Putamen (tissue), 1 donor: ENCODE measurements at places on chromosomes 1 and 21.

GRCh38 chr1:54542962-54543539 lies 5.0 kb upstream of the ACOT11 start:
- DNase-seq, result no peak

GRCh38 chr1:39925721-39926342 lies 24.1 kb upstream of the MYCL start:
- DNase-seq, result no peak

DNA sequence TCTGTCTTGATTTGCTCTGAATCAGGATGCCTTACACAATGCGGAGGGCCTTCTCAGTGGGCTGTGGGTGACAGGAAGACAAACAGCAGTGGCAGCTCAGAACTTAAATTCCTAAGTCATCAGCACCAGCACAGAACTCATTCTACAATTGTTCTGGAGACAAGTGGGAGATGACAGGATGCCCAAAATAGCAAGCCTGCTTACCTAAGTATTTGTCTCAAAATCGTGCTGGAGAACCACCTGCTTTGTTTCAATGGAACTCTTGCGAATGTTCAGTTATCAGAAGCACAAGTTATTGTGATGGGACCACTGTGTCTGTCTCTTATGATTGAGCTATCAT lies 76.1 kb downstream of the VCAM1 start:
- no peak for DNase-seq

DNA sequence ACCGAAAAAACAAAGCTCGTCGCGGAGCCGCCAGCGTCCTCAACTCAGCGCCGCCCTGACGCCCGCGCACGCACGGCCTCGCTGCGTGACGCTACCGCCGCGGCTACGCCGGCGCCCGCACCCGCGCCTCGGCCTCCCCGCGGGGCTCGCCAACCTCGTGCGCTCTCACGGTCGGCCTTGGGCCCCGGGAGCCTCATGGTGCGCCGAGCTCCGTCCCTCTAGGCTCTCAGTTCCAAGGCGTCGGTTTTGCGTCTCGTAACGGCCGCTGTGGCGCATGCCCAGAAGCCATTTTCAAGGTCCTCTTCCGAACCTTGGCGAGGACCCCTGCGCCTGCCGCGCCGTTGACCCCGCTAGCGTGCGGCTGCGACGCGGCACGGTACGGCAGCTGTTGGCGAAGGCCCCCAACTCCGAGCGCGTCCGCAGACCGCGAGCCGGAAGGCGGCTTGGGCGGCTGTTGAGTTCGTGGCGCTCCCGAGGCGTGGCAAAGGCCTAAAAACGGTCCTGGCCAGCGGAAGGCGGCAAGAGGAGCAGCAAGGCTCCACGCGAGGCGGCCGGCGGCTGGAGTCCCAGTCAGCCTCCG lies at the start of gene HENMT1:
HENMT1 (minus strand) TSS at position 64 of the 580 bp plus-strand sequence. CDS start 1,209 bp downstream, outside the sequence.
- peak; percentile 66 for DNase-seq

- DNase-seq, result no peak
Measured at GRCh38 chr1:43048601-43049011, 89.9 kb upstream of the SLC2A1 start.

- DNase-seq, result peak; percentile 58
Measured at GRCh38 chr1:48495166-48495565, 23.2 kb upstream of the SPATA6 start.

DNA sequence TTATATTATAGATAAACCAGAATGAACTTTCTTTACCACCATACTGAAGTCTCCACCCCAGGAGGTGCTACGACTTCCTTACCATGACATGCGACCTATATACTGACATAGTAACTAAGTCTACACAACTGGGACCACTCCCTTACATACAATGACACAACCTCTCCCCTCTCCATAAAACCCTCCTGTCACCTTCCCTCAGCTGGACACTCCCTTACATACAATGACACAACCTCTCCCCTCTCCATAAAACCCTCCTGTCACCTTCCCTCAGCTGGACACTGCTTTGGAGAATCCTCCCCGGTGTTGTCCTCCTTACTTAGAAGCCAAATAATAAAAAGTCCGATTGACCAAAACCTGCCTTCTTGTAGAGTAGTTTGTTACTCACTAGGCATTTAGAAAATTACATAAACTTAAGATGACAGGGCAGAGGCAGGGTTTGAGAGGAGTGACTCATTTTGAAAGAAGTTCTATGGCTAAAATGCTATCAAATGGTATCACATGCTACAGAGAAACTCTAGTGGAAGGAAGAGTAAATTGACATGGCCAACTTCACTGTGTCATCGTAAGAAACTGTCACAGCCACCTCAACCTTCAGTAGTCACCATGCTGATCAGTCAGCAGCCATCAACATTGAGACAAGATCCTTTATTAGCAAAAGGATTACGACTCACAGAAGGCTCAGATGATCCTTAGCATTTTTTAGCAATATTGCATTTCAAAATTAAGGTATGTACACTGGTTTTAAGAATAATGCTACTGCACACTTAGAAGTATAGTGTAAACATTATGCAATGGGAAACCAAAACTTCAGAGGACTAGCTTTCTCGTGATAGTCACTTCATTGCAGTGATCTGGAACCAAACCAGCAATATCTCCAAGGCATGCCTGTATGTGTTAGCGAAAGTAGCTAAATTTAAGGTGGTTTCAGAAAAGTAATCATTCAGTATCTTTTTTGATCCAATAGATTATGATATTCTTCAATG lies 56.4 kb downstream of the AHCTF1 start:
- no peak for DNase-seq

GRCh38 chr21:40967771-40968170 lies 120.8 kb upstream of the DSCAM start:
- no peak for DNase-seq

- DNase-seq, result no peak
Measured at GRCh38 chr1:214464445-214465287, 86.7 kb downstream of the PTPN14 start.

DNA sequence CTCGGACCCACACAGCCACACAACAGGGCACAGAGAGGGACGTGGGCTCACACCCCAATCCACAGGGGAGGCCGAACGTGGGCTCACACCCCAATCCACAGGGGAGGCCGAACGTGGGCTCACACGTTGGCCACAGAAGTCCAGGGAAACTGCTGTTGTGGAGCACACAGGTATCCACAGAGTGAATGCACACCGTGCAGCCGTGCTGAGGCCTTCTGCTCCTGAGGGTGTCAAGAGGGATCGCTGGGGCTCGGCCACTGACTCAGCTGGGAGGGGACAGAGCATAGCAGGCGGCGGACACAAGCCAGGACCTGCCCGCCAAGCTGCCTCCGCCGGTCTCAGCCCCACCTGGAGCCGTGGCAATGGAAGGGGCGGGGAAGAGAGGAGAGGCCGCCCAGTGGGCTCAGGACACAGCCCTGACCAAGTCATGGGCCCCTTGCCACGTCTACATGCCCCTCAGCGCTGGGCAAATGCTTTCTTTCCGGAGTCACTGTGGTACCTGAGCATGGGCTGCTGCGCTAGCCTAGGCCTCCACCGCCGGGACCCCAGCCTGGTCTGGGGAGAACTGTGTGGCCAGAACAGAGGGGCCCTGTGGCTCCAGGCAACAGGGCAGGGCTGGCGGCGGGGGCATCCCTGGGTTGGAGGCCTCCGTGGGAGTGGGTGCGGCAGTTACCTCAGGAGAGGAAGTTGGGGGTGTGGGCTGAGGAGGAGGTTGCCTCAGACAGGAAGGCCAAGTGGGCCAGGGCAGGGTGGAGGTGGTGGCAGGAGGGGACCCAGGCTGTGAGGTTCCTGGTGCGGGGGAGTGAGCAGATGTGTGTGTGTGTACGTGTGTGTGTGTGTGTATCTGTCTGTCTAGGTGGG lies 1.2 kb downstream of the SYTL1 start:
- no peak for DNase-seq

DNA sequence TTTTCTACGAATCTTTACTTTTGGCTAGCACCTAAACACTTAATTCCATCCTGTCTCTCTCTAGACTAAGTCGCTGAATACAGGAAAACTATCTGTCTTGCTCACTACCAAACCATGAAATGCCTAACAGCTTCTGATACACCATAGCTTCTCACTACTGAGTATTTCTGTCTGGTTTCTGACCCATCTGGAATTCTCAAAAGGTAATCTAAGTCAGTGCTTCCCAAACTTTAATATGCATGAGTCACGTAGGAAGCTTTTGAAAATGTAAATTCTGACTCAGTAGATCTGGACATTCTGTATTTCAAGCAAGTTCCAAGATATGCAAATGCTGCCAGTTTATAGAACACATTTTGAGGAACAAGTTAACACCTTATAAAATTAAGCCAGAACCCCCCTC lies 9.2 kb upstream of the OVGP1 start:
- no peak for DNase-seq

GRCh38 chr1:150161747-150162581 lies 12.2 kb downstream of the PLEKHO1 start:
- no peak for DNase-seq

DNA sequence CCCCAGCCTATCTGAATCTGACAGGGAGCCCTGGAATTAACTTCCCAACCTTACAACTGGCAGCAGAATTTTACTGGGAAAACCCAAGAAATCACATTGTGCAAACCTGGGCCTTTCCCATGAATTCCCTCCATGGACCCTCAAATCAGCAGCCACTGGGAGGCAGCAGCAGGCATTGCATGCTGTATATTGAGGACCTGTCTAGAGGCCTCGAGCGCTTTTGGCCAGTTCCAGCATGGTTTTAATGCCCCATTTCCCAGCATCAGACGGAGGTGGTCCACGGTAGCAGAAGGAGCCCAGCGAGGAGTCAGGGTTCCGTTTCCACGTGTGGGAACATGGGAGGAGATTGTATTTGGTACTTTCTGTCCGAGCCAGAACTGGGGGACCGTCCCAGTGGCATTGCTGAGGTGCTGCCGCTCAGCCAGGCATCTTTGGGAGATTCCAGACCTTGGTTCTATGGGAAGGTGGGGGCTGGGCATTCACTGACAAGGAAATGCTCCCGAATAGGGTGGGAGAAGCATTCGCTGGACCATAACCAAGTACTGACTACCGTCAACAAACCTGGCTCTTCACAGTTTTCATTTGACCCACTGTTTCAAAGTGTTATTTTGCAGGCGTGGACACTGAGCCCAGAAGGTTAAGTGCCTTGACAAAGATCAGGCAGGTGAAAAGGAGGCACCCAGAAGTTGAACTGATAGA lies 15.9 kb downstream of the BMP8A start:
- DNase-seq, result no peak

DNA sequence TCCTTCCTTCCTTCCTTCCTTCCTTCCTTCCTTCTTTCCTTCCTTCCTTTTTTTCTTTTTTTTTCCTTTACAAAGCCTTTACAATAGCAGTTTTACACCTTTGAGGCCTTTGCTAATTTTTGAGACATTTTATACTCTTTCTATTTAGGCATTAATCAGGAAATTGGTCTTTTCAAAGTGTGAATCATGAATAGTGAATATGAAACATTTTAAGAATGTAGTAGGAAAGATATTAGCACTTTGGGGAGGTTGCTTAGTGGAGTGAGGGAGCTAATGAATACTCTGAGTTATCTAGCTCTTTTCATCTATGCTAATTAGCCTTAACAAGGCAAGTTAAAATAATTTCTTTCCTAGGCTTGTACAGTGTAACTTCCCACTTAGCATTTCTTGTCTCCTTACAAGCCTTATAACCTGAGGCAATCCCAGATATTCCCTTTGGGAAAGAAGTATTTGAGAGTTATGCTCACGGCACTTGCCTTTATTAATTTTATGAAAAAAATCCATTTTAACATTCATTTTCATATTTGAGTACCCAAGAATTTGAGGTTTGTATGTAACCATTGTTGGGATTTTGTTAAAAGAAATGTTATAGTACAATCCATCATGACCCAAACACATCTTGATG lies 122.6 kb downstream of the NTNG1 start:
- peak; percentile 40 for DNase-seq

DNA sequence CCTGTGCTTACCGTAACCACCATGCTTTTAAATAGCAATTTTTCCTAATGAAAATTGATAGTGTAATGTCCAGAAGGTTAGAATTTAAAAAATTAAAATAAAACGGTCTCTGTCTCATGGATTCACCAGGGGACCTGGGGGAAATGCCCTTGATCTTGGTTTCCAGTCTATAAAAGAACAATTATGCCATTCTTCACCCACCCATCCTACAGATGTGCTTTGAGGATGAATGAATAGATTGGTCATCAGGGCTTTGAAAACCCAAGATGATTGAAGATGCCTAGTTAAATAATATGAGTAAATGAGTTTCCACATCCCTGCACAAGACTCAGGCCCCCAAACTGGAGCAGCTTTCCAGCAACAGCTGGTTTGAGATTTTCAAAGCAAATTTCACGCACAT lies 38.7 kb downstream of the CNN3 start:
- no peak for DNase-seq

GRCh38 chr1:12124693-12125421 lies 41.9 kb upstream of the TNFRSF1B start:
- peak; percentile 47 for DNase-seq

DNA sequence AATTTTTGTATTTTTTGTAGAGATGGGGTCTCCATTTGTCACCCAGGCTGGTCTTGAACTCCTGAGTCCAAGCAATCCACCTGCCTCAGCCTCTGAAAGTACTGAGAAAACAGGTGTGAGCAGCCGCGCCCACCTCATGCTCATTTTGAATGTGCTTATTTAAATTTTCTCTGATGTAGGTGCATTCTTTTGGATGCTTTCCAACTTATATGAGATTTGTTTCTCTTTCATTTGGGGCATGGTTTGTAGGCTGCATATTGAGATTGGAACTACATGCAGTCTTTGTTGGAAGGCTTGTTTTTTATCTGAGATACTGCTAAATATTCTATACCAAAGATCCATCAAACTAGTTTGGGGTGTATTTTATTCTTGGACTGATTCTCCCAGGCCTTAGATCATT lies 81.0 kb upstream of the IVNS1ABP start:
- no peak for DNase-seq

DNA sequence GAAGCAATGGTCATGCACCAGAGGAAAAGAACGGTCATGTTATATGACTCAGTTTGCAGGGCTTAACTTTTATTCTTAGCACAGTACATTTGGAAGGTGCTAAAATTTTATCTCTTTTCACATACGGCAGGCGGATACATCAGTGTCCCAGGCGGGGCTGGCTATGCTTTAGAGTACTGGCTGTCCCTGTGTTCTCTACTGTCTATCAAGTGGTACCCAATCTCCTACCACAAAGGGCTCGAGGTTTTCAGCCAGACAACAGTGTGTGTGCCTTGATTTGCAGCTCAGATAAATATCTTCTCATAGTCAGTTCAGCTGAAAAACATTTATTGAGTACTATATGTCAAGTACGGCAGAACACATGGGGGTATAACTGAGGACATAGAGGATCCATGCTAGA lies 65.3 kb downstream of the URB2 start:
- no peak for DNase-seq

- no peak for DNase-seq
Measured at GRCh38 chr1:77830946-77831345, 51.5 kb downstream of the MIGA1 start.

GRCh38 chr21:42760361-42760950 lies 107.0 kb downstream of the PDE9A start:
- no peak for DNase-seq

DNA sequence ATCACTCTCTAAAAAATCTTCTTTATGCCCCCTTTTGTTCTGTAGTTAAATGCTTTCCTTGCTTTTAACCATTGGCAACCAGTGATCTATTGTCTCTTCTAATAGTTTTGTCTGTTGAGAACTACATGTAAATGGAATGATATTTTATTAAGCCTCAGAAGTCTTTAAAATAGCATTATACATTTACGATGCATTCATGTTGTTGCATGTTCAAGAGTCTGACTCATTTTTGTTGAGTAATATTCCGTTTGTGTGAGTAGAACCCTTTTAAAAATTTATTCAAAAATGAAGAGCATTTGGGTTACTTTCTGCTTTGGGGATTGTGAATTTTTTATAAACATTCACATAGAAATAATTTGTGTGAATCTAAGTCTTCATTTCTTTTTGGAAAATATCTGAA lies 1352.9 kb downstream of the NCAM2 start:
- no peak for DNase-seq
